Activated CD8-positive, alpha-beta memory T cell treated with anti-CD3 and anti-CD28 coated beads, Interleukin-2, amount 10 ng/mL, durations not matched to agents 7 days and 5 days (primary cell): ENCODE measurements at places on chromosomes 7 and 10.
A peak's percentile ranks its signal among the peaks of the same experiment; 100 is the strongest.

DNA sequence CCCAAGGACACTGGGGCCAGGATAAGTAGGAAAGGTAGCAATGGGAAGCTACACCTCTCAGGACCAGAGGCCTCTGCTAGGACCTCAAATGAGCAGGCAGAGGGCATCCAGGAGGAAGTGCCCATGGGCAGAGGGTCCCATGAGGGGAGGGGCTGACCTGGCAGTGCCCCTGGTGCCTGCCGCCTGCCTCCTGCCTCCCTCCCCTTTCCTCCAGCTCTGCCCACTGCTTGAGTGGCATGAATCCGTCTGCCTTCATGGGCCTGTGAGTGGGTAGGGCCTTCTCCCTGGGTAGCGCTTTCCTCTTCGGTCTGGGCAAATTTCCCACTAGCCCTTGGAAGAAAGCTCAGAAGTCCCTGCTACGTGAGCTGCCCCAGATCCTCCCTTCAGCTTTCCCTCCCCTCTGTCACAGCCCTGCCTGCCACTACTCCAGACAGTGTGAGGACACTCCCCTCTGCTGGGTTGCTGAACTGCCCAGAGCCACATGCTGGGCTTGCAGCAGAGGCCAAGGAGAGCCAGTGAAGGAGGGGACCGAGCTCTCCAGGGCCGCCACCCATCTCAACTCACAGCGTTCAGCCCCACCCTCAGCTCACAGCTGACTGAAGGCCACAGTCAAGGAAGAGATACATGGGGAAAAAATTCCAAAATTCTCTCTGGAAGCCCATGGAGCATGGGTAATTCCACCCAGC lies 141.4 kb downstream of the ARHGAP22 start:
- H3K4me1 ChIP-seq = peaks cover 8% of the 10 kb centered on the region
- no peaks in the 10 kb centered on the region for H3K27me3 ChIP-seq
- no peak for DNase-seq

DNA sequence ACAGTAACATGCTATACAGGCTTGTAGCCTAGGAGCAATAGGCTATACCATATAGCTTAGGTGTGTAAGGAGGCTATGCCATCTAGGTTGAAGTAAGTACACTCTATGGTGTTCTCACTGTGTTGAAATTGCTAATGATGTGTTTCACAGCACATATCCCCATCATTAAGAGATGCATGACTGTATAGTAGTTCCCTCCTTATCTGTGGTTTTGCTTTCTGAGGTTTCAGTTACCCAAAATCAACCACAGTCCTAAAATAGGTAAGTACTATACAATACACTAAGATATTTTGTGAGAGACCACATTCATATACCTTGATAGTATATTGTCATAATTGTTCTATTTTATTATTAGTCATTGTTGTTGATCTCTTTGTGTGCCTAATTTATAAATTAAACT lies 12.7 kb downstream of the FZD1 start:
- DNase-seq = no peak
- H3K36me3 ChIP-seq = no peaks in the 10 kb centered on the region
- no peaks in the 10 kb centered on the region for H3K4me1 ChIP-seq
- no peak overlapping the region for H3K4me3 ChIP-seq

DNA sequence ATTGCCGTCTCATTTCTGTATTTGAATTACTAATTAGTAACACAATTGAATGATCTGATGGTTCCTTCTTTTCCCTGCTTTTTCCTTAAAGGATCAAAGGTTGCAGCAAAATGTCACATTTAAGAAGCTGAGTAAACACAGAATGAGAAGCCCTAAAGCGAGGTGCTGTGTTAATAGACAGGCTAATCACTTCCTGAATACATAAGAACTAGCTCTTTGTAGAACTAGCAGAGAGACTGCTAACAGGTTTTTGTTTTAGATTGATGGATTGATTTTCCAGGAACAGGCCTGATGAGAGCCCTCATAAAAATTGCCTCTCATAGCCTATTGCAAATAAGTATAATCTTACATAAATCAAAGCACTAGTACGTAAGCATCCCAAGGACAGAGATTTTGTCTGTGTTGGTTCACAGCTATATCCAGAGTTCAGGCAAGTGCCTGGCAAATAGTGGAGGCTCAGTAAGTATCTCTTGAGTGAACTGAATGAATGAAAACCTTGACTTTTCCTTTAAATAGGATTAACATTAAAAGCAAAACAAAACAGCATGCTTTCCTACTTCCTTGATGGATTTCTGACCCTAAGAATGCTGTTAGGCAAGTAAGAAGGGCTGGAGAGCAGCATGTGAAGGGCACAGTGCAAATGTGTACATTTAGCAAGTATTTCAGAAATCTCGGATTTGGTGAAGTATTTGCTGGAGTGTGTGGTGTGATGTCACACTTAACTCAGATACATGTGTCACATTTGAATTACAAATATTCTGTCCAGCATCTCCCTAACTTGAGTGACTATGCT lies 3.3 kb downstream of the TMEM229A start:
- H3K27me3 ChIP-seq = peaks cover 45% of the 10 kb centered on the region
- DNase-seq = no peak
- no peaks in the 10 kb centered on the region for H3K36me3 ChIP-seq
- H3K27ac ChIP-seq = no peak overlapping the region

- no peak overlapping the region for H3K4me3 ChIP-seq
- H3K27me3 ChIP-seq = no peaks in the 10 kb centered on the region
- no peaks in the 10 kb centered on the region for H3K4me1 ChIP-seq
Observed at GRCh38 chr7:157819455-157819807, 482.6 kb downstream of the DNAJB6 start.

DNA sequence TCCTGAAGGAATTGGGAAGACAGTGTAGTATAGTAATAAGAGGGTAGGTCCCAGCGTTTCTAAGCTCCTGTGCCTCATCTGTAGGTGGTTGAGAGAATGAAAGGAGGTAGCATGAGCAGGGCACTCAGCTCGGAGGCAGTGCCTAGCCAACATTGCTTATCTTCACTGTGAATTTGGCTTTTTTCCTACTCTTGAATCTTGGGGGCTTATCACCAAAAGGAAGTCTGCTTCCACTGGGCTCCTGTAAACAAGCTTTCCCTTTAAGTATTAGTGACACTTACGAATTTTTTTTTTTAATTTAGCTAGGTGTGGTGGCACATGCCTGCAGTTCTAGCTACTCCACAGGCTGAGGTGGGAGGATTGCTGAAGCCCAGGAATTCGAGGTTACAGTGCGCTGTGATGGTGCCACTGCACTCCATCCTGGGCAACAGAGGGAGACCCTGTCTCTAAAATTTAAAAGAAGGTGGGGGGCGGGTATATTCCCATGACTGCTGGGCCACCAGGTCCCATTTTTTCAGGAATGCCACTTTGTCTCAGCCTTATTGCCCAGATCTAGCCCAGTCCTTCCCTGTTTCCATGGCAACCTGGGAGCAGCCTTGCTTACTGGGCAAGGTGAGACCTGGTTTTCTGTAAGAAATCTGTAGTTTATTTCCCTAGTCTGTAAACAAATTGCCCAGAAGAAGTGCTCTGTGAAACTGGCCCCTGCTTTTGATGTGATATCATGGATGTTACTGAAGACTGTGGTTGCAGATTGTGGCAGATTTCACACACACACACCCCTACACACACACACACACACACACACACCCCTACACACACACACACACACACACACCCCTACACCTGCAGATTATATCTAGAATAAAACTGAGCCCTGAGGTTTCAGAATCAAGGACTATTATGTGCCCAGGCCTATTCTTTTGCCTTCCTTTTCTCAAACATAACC lies 19.4 kb downstream of the OGDH start:
- H3K36me3 ChIP-seq = peaks cover 56% of the 10 kb centered on the region
- H3K27me3 ChIP-seq = no peaks in the 10 kb centered on the region
- DNase-seq = no peak
- H3K27ac ChIP-seq = peak overlapping the region; percentile 37

DNA sequence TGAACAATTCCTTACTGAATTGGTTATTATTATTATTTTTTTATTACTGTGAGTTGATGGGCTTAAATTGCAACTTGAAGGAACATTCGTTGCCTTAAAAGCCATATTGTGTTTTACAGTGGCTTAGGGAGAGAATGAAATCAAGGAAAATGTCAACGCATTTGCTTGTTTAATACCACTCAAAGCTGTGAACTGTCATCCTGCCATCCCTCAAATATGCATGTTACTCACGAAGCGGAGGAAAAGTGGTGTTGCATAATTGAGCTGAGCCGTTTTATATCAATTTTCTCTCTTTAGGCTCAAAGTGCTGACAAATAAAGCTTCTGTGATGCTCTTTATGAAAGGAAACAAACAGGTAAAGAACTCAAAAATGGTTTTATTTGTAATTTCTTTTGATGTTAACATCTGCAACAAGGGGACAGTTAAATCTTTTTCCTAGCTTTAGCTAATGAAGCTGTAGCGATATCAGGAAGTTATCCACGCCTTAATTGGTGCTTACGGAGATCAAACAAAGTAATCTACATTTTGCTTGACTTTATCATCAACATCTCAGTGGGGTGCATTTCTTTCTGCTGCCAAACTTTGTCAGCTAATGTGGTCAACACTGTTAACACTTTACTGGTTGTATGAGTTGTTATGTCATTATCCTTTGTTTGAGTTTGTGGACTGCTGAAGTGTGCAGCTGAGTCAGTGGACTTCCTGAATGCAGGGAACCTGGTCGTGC lies 33.1 kb downstream of the GLRX3 start:
- no peaks in the 10 kb centered on the region for H3K27me3 ChIP-seq
- peaks cover 47% of the 10 kb centered on the region for H3K36me3 ChIP-seq
- no peak overlapping the region for H3K4me3 ChIP-seq
- DNase-seq = no peak

DNA sequence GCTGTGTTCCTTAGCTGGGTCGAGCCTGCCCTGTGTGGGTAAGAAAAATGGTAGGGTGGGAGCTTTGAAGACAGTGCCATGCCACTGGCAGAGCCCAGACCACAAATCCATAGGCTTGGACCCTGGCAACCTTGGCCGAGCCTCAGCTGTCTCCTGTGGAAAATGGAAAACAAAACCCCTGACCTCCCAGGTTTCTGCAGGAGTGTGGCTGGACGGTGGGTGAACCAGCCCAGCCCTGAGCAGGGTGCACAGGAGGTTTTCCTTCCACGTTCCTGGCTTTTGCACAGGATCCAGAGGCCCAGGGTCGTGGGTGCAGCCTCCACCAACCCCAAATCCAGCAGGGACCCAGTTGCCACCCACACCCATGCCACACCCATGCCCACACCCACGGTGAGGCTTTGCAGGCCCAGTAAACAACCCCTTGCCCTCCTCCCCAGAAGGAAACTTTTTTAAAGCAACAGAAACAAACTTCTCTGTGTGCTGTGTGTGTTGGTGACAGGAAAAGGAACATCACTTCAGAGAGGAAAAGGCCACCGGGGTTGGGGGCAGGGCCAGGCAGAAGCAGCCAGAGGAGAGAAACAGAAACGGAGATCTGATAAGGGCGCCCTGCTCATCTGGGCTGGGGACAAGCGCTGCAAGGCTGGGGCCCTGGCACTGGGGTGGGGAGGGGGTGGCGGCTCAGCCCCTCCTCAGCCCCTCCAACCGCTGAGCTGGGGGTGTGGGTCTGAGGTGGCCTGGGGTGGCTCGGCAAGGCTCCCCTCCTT lies 20.7 kb upstream of the ZMIZ1 start:
- peak; percentile 83 for DNase-seq
- no peaks in the 10 kb centered on the region for H3K27me3 ChIP-seq
- H3K4me1 ChIP-seq = peaks cover 28% of the 10 kb centered on the region
- H3K27ac ChIP-seq = peak overlapping the region; percentile 94
- H3K36me3 ChIP-seq = no peaks in the 10 kb centered on the region

- DNase-seq = no peak
- peaks cover 5% of the 10 kb centered on the region for H3K27me3 ChIP-seq
- H3K4me1 ChIP-seq = no peaks in the 10 kb centered on the region
- H3K4me3 ChIP-seq = no peak overlapping the region
- peaks cover 3% of the 10 kb centered on the region for H3K36me3 ChIP-seq
Observed at GRCh38 chr7:128687131-128687530, 15.0 kb downstream of the GARIN1A start.
